Activated CD4-positive, alpha-beta T cell treated with anti-CD3 and anti-CD28 coated beads for 36 hours (primary cell): ENCODE measurements at places on chromosomes 2 and 18. TPM values are rescaled to one million over a fixed set of nuclear protein-coding genes. Genes with fewer than 3 reads are reported as not detected.

ZNG1B gene
- total RNA-seq, result 44.9 TPM

- no peak for DNase-seq
Observed at GRCh38 chr2:168603439-168603961, 147.4 kb downstream of the CERS6 start.

ADAM23 gene
- total RNA-seq, result 1.3 TPM

UGT1A8 gene
- total RNA-seq, result not detected

DNA sequence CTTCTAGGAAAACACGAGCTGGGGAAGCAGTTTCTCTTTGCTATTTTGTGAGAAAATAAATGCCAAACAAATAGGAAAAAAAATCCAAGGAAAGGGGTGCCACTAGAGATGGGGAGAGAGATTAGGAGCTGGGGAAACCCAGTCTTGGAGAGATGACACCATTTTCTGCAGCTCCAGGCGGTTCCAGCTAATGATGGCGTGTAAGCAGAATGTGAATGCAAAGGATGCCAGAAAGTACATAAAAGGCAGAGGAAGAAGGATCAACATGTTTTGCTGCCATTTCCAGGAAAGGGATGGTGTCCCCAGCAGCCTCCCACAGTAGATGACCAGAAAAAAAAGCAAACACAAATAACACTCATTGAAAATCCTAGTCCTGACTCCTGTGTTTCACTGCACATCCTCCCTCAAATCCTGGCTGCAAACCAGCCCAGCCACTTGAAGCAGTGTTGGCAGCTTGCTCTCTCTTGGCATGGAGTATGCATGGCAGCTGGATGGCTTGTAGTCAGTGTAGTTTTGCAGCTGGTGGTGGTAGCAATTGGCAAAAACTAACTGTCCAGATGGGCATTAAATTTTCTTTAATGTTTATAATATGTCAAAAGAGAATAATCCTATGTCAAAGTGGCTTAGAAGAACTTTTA is 93.6 kb downstream of the FTCDNL1 start:
- no peak for DNase-seq

RASGRP3 gene
- total RNA-seq, result 4.5 TPM

DNA sequence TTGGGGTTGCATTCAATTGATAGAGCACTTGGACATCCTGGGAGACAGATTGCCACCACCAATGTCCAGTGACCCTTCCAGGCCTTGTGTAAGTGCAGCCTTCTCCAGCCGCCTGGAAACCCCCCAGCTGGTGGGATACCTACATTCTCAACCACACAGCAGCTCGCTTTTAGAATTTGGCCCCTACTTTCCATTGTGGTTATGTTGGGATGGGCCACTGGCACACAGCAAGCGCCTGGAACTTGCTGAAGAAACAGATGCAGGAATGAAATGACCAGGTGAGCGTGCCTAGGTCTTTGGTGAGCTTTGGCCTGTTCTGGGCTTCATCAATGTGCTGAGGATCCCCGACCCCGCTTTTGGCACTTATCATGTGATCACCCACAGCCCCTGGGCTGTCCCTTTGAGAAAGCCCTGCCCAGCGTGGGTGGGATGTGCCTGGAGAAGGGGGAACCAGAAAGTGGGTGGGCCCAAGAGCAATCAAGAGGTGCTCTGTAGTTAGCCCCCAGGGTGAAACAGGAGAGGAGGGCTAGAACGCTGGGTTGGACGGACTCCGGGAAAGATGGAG is 16.0 kb upstream of the NTSR2 start:
- no peak for DNase-seq

DNA sequence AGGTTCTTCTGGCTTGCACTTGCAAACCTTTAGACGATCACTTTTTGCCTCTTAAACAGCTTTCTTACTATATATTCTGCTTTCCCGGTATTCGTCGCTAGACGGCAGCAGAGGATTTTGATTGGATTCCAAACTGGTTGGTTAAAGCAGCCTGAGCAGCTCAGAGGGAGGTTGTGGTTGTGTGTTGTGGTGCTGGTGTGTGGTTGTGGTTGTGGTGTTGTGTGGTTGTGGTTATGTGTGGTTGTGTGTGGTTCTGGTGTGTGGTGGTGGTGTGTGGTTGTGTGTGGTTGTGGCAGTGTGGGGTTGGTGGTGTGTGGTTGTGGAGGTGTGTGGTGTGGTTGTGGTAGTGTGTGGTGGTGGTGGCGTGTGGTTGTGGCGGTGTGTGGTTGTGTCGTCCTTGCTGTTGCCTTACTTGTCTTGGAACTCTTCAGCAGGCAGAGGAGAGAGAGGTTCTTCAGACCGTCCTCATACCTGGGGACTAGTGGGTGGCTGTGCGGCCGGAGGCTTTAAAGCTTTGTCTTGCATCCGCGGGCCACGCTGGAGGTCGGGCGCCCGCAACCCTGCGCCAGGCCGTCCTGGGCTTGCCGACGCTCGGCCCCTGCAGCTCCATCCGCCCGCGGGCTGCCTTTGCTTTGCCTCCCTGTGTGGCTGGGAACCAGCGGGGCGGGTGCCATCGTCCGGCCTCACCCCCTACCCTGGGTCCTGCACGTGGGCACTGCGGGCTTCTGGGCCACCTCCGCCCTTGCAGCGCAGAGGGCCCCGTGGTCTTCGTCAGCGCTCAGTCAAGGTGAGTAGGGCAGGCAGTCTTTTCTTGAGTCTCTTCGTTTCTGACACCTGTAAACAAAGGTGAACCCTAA is 190.8 kb downstream of the ARHGAP28 start:
- DNase-seq, result peak; percentile 57

GRCh38 chr2:138060301-138060635 is 96.0 kb downstream of the HNMT start:
- no peak for DNase-seq

GRCh38 chr2:86035883-86036668 is 69.6 kb downstream of the POLR1A start:
- DNase-seq, result peak; percentile 77

GRCh38 chr2:28088970-28089369 is 198.4 kb downstream of the BABAM2 start:
- no peak for DNase-seq

DNA sequence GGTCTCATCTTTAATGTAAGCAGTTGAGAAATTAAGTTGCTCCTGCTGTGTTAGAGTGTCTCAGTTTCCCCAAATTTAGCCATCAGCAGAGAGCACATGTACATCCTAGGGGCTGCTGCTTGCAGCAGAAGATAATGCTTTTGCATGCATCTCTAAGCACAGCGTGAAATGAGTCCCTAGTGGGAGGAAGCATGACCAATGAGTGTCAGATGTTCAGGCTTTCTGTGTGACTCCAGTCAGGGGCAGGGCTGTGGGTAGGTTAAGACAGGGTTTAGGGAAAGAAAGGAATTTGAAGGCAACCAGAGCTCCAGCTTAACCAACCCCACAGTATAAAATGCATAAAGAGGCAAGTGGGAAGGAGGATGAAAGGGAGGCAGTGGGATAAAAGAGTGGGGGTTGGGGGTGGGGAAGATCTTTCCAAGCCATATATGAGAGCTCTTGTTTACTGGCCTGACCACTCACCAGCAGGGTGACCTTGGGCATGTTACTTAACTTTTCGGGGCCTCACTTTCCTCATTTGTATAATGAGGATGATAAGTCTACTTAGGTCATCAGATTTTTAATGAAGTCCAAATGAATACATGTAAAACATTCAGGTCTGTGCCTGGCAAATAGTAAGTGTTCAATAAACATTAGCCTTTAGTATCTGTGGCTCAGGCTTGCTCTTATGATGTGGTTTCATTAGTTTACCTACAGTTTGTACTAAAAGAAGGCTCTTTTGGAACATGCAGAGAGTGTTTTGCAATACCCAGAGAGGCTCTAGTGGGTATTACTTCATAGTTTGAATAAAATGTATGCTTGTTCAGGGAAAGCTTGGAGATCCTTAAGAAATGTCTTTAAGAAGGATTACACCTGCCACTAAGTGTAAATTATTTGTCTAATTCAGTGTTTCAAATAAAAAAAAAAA is 42.7 kb upstream of the PELI1 start:
- DNase-seq, result no peak

- DNase-seq, result no peak
Observed at GRCh38 chr18:54386043-54386442, 28.3 kb downstream of the C18orf54 start.

UGT1A4 gene
- not detected for total RNA-seq

SLC4A3 gene
- 0.05 TPM for total RNA-seq
